DMS53 (cell line): ENCODE measurements at places on chromosomes 7 and 10.

DNA sequence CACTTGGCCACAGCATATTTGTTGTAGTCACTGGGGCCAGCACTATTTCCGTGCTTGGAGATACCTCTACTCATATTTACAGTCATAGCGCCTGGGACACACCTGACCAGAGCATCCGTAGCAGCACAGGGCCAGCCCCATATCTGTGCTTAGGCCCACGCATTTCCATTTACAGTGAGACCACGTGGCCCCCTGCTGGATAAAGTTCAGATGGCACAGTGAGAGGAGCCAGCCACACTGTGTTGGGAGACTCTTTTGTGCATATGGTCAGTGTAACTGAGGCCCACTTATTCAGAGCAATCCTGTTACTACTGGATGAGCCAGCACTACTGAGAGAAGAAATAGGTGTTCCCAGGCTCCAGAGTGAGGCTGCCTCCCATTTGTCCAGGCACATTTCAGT, 455.3 kb downstream of the REEP3 start:
- DNase-seq = peak; percentile 72

- no peak for DNase-seq
Measured at GRCh38 chr7:143391462-143392404, 10.6 kb downstream of the ZYX start.

DNA sequence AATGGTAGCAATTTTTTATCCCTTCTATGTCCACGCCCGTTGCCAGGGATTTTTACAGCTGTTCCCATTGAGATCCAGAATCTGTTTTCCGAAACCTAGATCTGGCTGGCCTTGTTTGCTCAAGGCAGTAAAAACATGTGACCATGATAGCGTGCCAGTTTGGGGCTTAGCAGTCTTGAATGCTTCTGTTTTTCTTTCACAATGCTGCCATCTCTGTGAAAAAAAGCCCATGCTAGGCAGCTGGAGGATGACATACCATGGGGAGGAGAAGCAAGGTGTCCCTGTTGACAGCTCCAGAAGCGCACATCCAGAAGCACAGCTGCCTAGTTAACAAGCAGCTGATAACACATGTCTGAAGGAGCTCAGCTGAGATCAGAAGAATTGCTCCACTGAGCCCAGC, 2.2 kb upstream of the ZNF92 start:
- peak; percentile 41 for DNase-seq

GRCh38 chr10:59907537-59907917, 1.2 kb upstream of the CCDC6 start:
- DNase-seq = peak; percentile 72

GRCh38 chr10:52030051-52030790, 283.9 kb upstream of the DKK1 start:
- DNase-seq = peak; percentile 10

- peak; percentile 24 for DNase-seq
Measured at GRCh38 chr10:10138685-10139084, 879.0 kb upstream of the CELF2 start.

DNA sequence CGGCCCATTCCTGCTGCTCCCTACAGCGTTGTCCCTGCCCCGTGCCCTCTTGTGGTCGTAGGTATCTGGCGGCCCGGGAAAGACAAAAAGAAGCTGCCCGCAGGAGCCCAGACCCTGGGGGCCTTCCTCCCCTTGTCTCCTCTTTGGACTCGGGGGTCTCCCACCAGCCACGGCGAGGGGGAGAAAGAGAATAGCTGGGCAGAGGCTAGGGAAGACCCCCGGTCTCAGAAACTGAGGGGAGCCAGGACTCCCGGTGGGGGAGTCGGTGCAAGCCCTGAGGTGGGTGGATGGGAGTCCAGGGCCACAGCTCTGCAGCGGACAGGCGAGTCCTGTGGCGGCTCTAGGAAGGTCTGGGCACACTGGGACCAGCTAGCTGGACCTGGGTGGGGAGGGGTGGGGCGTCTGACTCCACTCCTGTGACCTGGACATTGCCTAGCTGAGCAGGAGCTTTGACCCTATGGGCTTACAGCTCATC, 1.3 kb upstream of the SH2D4B start:
- peak; percentile 38 for DNase-seq

GRCh38 chr10:50988792-50989191, 85.5 kb upstream of the PRKG1 start:
- DNase-seq = peak; percentile 58

DNA sequence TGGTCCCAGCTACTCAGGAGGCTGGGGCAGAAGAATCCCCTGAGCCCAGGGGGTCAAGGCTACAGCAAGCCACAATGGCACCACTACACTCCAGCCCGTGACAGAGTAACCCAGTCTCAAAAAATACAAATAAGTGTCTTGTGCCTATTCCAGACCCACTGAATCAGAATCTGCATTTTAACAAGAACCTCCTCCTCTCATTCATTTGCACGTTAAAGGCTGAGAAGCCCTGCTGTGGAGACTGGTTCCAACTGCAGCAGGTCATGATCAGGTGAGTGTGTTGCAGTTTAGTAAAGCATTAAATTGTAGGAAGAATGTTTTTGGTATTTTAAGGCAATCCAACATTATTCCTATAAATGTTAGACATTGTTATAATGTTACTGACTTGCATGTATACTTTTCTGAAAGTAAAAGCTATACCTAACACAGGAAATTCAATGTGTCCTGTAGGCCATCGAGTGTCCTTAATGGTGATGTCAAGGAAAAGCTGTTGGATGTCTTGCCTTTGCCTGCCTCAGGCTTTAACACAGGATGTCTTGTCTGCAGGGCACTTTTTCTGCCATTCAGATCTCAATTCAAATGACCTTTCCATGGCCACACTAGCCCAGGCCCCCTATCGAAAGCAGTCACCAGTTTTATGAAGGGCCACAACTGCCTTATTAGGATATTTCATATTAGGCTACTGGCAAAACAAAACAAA, 30.4 kb downstream of the MKRN1 start:
- no peak for DNase-seq

DNA sequence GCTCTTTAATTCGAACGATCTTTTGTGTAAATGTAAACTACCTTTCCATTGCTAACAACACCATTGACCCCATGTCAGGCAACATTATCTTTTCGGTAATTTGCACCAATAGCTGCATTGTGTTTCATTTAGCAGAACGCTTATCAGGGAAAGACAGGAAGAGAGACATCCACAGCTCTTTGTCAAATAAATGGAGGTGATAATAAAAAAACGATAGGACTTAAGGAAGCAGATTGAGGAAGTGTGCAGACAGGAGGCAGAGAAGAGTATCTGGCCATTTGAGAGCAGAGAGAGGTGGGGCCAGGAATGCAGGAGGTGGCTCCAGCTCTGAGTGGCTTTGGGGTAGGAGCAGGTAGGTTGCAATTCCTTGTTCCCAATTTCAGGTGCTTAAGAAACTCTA, 37.5 kb upstream of the ADARB2 start:
- no peak for DNase-seq

GRCh38 chr10:19209319-19209718, 160.7 kb downstream of the MALRD1 start:
- DNase-seq = no peak

DNA sequence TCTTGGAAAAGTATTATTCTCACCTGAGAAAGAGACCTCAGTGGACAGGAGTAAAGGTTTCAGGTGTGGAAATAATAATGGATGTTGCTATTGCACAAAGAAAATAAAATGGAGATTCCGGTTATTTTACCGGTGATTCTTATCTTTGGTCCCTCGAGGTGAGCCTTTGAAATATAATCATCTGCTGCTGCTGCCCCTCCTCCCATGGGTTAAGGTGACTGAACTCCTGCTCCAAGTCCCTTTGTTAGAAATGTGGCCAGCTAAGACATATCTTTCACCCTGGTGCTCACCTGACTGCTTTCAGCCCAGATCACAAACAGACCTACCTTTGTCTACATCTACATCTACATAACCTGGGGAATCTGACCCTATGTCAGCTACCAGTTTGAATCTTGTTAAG, 5.7 kb downstream of the CUBN start:
- DNase-seq = no peak

- peak; percentile 89 for DNase-seq
Measured at GRCh38 chr7:55546814-55547213, 25.5 kb downstream of the VOPP1 start.

GRCh38 chr7:120714945-120715344, 143.0 kb downstream of the TSPAN12 start:
- no peak for DNase-seq

DNA sequence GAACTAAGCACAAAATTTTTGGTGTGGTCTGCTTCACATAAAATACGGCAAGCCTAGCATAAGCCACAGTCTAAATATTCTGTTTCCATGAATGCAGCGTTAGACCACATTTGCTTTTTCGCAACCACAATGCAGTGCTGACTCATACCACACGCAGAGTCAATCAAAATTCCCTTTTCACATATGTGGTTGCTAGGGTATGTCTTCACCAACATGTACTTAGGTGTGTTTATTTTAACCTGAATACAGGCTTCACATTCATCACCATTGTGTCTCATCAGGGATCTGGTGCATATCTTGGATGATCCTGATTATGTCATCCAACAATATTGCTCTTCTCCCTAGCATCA, 90.8 kb downstream of the CHN2 start:
- DNase-seq = peak; percentile 84

DNA sequence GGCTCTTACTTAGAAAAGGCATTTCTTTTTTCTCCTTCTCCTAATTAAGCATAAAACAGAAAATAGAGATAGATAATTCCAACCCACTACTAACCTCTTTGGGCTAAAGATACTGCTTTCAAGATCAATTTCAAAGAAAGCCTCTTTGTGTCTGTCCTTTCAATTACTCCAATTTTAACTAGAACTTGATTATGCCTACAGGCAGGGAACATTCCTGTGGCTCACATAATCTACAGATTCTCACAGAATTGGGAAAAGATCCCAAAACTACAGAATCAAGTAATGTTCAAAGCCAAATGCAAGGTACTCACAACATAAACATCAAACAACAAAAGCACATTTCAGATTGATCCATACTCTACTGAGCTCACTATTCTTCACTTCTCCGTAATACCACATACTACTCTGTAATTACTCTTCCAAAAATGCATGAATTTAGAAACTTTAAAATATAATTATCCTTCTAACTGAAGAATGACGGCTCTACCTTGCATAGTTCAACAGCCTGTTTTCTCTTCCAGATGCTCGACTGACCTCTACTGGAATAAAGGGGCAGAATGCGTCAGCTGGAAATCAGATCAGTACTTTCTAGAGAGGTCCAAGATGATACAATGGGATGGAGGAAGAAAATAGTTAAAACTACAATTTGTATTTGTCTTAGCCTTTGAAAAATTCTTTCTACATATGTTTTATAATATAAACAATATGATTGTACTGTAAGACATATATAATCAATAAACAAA, 3.9 kb downstream of the MTERF1 start:
- DNase-seq = peak; percentile 23

DNA sequence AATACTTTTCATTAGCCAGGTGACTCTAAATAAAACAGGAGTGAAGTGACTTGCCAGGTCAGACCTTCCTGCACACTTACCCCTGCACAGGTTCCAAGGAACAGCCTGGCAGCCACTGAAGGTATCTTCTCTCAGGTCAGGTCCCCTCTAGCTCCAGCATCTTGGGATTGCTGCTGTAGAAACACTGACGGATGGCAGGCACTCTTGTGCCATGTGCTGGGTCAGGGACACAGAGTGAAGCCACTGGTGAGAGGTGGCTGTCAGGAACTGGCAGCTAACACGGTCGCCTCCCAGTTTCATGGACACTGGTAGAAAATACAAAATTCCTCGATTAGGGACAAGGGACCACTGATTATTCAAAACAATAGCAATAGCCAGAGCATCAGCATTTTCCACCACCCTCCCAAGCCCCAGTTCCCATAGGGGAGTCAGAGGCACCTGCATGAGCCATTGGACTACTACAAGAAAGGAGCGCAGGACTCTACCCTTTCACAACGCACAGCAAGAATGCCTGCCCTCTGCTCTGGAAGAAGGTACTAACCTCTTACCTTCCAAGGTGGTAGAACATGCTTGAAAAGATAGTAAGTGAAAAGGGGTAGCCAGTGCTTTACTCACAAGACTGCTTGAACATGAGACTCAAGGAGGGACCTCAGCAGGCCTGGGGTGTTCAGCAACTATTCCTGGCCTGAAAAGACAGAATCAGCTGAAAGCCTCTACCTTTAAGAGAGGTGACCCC, 5.1 kb upstream of the MYO1G start:
- DNase-seq = no peak

- DNase-seq = no peak
Measured at GRCh38 chr7:158617737-158618128, 30.1 kb upstream of the PTPRN2 start.

GRCh38 chr10:97494863-97495506, 3.2 kb downstream of the MMS19 start:
- DNase-seq = no peak

- DNase-seq = no peak
Measured at GRCh38 chr10:93378997-93379730, 103.0 kb downstream of the MYOF start.

DNA sequence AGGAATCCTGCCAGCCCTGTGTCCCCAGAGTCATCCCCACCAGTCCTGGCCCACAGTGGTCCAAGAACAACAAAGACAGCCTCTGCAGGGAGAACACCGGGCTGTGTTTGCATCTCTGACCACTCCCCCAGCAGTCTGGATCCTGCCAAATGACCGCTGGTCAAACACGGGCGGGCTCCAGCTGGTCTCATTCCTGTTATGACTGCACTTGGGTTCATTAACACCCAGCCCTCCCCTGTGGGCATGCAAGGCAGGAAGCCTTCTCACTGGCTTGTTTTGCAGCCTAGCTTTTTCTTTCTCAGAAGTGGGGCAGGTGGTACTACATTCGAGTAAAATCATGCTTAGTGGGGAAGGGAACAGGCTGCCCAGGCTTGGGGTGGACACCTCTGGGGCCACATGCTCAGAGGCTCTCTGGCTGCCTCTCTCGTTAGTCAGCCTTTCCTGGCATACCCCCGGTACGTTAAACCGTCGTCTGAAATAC, 190.0 kb downstream of the PLXNA4 start:
- DNase-seq = peak; percentile 29

DNA sequence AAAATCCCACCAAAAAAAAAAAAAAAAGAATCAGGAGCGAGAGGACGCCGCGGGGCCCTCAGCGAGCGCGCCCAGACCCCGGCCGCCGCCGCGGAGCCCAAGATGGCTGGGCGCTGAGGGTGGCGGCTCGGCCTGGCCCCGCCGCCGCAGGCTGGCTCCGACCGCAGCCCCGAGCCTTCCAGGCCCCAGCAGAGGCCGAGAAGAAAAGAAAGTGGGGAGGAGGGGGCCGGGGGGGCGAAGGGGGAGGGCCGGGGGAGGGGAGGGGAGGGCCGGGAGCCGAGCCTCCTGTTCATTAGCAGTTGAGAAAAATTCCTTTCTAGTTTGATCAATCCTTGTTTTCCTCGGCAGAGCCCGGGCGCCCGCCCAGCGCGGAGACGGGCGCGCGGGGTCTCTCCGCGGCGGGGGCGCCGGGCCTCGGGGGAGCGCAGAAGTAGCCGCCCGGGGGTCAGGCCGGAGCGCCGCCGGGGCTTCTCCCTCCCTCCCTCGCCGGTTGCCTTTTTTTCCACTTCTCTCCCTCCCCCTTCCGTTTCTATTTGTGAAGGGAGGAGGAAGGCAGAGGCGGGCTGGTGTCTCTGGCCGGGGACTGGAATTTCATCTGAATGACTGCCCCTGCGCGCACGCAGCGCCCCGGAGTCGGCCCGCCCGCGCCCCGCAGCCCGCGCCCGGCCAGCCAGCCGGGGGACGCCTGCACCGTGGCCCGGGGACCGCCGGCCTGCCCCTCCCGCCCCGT, 778 bp upstream of the TRIM8 start:
- peak; percentile 88 for DNase-seq

GRCh38 chr10:116521424-116522290, 24.1 kb upstream of the PNLIP start:
- peak; percentile 69 for DNase-seq

GRCh38 chr7:71191771-71192170, 59.8 kb downstream of the GALNT17 start:
- DNase-seq = no peak

GRCh38 chr7:22577470-22578001, 77.5 kb upstream of the STEAP1B start:
- DNase-seq = no peak
